ENCODE measurements at places on chromosomes 1 and 21.

GRCh38 chr1:191134796-191135195 is 657.1 kb upstream of the BRINP3 start:
- DNase-seq = no peak

DNA sequence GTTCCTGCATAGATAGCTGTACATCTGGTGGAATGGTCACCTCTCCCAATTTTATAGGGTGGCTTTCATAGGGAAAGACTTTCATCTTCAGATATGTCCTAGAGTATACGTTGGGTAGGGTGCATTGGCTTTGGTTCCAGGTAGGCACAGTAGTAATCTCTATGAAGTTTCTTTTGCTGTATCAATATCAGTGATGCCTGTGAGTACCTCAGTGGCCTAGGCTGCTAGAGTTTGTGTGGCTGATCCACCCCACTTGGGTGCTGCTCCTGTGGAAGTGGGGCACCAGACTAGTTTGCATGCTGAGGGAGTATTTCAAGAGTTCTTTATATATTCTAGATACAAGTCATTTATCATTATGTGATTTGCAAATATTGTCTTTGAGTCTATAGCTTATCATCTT is 370.5 kb upstream of the VAMP3 start:
- no peak for DNase-seq

- no peak for DNase-seq
Observed at GRCh38 chr1:117782056-117782455, 147.4 kb downstream of the GDAP2 start.

DNA sequence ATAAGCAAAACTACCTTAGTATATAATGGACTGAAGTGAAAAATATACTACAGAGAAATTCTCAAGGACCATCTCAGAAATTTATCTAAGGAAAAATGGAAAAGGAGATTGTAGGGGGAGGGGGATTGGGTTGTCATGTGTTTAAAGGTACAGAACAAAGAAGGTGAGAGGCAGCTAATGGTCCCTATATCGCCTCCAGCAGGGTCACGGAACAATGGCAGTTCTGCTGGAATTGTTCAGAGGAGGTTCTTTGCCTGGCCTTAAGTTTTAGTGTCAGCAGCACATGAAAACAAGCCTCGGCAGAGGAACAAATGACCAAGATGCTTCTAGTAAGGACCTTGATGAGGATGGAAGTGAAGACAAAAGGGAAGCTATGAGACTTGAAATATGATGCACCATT is 42.0 kb upstream of the RGS2 start:
- DNase-seq = no peak

DNA sequence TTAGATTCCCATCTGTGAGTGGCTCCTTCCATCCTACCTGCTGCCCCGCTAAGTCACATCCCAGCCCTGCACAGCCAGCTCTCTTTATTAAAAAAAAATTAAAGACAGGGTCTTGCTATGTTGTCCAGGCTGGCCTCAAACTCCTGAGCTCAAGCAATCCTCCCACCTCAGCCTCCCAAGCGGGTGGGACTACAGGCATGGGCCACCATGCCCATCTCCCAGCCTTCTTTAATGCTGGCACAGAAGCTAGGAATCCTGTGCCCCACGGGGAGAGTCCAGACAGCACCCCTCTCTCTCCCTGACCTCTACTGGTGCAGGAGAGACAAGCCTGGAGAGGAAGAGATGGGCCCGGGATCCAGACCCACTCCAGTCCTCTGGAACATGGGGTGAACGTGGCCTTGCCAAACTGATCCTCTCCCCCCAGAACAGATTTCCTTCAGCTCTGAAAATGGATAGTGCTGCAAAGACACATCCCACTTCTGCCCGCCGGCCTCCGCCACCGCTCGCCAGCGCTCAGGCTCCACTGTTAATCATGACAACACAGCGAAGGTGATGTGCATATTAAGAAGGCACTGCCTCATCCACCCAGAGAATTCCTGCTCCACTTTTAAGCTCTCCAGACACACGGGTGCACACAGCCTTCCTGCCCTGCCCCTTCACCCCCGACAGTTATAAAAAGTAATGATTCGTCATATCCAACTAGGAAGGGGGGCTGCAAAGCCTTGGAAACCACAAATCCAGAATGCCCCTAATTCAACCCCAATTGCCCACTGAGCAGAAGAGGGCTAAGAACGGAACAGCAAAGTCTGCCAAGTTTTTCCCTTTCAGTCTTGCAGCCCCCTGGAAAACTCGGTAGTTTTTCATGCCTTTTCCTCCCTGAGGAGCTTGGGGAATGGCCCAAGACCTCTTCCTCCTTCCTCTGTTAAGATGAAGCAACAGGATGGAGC is 68.1 kb downstream of the MRPL37 start:
- DNase-seq = no peak

- no peak for DNase-seq
Observed at GRCh38 chr1:154499446-154499845, 2.6 kb upstream of the TDRD10 start.

GRCh38 chr1:156083800-156084790 is 1.8 kb upstream of the MEX3A start:
- DNase-seq = no peak

GRCh38 chr1:110686188-110686587 is 11.4 kb upstream of the KCNA3 start:
- peak; percentile 6 for DNase-seq

DNA sequence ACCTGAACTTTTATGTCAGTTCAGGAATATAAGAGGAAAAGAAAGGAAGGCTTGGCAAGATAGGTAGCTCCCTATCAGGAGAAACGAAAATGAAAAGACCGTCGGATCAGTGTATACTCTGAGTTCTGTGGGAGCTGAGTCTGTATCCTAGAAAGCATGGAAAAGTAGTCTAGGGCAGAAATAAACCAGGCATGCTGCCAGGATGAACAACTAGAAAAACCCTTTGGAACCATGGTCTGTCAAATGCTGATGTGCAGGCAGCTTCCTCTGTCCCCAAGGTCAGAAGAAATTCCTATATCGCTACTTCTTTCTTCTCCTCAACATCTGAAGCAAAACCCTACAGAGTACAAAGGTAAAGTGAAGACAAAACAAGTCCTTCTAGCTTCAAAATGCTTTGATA is 268.8 kb downstream of the ST6GALNAC3 start:
- no peak for DNase-seq

Measured in activated CD4-positive, alpha-beta T cell treated with anti-CD3 and anti-CD28 coated beads, Interleukin-2, amount 50 U/mL, for 48 hours (primary cell).